BE2C (cell line): ENCODE measurements at places on chromosomes 11 and 22.

DNA sequence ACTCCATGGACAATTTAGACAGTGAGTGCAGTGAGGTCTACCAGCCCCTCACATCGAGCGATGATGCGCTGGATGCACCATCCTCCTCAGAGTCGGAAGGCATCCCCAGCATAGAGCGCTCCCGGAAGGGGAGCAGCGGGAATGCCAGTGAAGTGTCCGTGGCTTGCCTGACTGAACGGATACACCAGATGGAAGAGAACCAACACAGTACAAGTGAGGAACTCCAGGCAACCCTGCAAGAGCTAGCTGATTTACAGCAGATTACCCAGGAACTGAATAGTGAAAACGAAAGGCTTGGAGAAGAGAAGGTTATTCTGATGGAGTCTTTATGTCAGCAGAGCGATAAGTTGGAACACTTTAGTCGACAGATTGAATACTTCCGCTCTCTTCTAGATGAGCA lies 51.4 kb downstream of the SPECC1L start:
- DNase-seq: peak; percentile 59

GRCh38 chr11:102914238-102915043 lies 39.7 kb upstream of the MMP12 start:
- no peak for DNase-seq

DNA sequence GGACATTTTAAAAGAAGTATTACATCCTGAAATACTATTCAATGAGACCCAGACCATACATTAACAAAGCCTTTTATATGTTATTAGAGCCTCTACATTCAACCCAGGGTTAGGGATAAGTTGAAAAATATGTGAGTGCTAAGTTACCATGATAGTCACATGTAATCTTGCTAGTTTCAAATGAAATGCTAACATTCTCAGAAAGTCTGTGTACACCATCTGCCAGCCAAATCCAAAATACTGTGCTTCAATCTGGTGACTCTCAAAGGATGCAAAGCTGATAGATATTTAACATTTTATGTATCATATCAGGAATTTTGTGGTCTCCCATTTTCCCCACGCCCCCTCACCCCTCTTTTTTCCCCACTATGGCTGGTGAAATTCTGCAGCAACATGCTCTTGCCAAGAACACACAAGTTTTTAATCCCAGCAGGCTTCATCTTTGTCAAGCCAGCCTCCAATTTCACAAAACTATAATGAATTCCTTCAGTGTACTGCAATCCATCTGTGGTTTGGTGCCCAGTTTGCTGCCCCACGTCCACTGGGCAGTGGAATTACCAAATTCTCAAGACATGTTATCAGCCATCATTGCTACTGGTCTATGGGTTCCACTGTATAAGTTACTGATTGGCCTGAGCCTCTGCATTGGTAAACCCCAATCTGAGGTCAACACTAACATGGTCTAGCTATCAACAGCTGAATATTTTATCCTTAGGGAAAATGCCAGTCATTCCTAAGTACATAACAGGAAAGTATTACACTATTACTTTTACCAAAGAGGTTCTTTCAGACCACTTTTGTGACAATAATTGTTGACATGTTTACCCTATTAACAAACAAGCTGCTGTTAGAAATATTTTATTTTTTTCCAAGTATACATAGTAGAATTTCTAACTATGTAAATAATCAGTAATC lies 1.5 kb upstream of the PICALM start:
- DNase-seq: no peak

- no peak for DNase-seq
Measured at GRCh38 chr11:71158936-71159335, 93.4 kb downstream of the SHANK2 start.

DNA sequence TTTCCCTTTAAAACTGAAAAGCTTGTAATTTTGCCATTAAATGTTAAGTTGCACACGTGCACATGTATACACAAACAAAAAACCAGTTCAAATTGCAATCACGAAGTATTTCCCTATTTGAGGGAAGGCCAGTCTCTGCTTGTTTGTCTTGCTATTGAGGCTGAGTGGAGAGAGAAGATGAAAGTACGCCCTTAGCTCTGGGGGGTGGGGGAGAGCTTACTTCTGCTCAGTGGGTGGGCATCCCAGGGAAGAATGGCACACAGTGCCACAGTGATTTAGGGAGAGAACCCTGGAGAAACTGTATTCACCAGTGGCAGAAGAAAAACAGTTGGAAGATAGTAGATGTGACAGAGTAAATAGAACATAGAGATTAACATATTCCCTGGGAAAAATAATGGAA lies 8.7 kb downstream of the YAP1 start:
- DNase-seq: no peak

DNA sequence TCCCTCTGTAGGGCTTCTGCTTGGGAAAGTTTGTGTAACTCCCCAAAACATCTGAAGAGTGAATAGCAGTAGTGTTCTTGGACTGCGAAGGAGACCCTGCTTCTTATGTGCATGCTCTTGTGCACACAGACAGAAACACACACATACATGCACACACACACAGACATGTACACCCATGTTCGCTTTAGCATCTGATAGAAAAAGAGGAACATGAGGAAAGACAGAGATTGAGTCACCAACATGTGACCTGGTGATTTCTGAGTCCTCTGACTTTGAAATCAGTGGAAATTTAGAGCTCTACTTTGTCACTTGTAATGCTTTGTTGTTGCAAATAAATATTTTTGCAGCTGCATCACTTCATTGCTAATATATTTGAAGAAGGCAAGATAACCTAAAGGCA lies 23.8 kb downstream of the CD44 start:
- DNase-seq: no peak

DNA sequence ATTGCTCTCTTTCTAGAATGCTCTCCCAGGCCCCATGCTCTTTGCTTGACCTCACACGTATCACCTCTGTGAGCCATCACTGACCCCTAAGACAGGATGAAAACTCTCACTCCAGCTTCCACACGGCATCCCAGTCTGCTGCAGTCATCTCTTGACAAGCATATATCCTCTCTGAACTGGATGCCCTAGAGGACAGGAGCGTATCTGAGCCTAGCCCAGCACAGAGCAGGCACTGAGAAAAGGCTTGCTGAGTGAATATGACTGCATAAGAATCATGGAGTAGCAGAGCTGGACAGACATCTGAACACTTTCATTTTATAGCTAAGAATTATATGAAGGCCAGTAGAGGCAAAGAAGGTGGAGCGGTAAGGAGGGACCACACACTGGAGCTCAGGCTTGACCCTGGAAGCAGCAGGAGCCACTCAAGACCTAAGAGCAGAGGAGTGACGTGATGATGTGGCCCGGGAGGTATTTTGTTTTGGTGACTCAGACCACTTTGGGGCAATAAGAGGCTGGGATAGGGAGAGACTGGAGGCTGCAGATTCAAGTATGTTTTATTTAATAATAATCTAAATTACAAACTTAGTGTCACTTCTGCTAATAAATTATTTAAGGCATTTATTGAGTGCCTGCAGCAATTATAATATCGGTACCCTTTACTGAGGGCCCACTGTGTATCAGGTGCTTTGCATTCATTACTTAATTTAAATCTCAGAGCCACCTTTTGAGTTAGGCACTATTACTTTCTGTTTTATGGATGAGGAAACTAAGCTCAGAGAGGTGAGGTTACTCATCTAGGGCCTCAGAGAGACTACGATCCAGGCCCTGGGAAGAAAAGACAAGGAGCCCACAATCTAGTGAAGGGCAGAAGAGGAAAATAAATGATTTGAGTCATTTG lies 42.6 kb downstream of the MAP6 start:
- DNase-seq: no peak

GRCh38 chr22:24937114-24937513 lies 9.4 kb downstream of the LHFPL7 start:
- peak; percentile 34 for DNase-seq

GRCh38 chr11:126746443-126746842 lies 254.1 kb downstream of the KIRREL3 start:
- DNase-seq: no peak

- DNase-seq: no peak
Measured at GRCh38 chr22:28929197-28929596, 45.8 kb downstream of the ZNRF3 start.

GRCh38 chr11:44684859-44685281 lies 41.9 kb upstream of the TSPAN18 start:
- no peak for DNase-seq
